ENCODE measurements at places on chromosomes 6 and 20. TPM values are rescaled to one million over a fixed set of nuclear protein-coding genes. Genes with fewer than 3 reads are reported as not detected.

Gene LTA
- 1,021 TPM for total RNA-seq

Gene OXT
- total RNA-seq, result not detected

Gene OR2B3
- not detected for total RNA-seq

Gene CAGE1
- 0.13 TPM for total RNA-seq

Gene PRPF6
- total RNA-seq, result 83.6 TPM

Gene CALHM5
- total RNA-seq, result not detected

Gene GLP1R
- not detected for total RNA-seq

Gene RIMS1
- total RNA-seq, result not detected

Gene RBL1
- 53.7 TPM for total RNA-seq

Gene NT5E
- total RNA-seq, result 12.5 TPM

DNA sequence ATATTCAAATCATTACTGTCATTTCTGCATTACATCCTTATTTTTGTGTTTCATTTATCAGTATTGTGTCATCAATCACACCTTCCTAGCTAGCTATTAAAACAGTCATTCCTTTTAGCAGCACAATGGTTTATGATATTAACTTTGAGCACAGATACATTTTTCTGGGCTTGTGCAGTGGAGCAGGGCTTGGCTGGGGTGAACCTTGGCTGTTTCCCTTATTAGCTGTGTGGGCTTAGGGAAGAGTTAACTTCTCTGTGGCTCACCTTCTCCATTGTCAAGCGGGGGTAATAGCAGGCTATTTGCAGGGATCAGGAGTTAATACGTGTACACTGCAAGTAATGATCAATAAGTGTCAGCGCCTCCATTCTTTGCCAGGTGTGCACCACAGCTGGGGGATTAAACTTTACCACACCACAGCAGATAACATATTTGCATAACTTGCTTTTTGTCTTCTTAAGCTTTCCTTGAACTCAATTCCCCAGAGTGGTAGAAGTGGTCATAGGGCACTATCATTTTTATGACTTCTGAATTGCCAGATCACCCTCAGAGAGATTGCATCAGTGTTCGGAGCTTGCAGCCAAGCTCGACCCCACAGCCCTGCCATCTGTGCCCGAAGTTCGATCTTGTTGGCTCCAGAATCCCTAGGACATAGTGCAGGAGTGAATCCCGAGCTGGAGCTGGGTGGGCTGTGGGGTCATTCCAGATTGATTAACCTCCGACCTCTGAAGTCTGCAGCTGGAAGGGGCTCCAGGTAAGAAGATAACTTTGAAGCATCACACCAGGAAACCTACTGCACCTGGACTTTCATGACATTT lies 1.5 kb upstream of the PYGB start:
- H3K27ac ChIP-seq, result peak overlapping the region; percentile 40
- H3K36me3 ChIP-seq, result peaks cover 1% of the 10 kb centered on the region
- no peak for DNase-seq
- peaks cover 7% of the 10 kb centered on the region for H3K27me3 ChIP-seq
- peaks cover 34% of the 10 kb centered on the region for H3K4me1 ChIP-seq
- peak overlapping the region; percentile 84 for H3K4me3 ChIP-seq

- peaks cover 1% of the 10 kb centered on the region for H3K27me3 ChIP-seq
- H3K36me3 ChIP-seq, result no peaks in the 10 kb centered on the region
- no peak overlapping the region for H3K4me3 ChIP-seq
- DNase-seq, result no peak
- no peaks in the 10 kb centered on the region for H3K4me1 ChIP-seq
- H3K27ac ChIP-seq, result no peak overlapping the region
Observed at GRCh38 chr6:168616816-168617765, 176.1 kb downstream of the SMOC2 start.

DNA sequence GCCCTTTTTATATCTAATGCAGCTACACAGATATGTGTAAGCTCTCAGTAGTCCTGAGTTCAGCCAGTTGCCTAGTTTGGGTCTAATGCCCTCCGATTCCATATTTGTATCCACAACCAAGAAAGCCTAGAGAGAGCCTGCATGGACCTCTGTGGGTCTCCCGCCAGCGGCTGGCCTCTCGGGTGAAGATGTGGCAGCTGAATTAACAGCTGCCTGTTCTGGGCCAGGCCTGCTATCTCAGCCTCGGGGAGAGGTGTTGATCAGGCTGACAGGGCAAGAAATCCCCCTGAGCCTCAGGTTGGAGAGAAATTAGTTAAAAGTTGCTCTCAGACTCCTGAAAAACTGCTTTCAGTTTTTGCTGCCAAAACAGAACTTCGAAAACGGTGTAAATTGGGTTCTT lies 19.8 kb downstream of the PTK7 start:
- no peak for DNase-seq
- peaks cover 18% of the 10 kb centered on the region for H3K4me1 ChIP-seq
- H3K27ac ChIP-seq, result no peak overlapping the region
- H3K4me3 ChIP-seq, result no peak overlapping the region
- peaks cover 6% of the 10 kb centered on the region for H3K27me3 ChIP-seq

DNA sequence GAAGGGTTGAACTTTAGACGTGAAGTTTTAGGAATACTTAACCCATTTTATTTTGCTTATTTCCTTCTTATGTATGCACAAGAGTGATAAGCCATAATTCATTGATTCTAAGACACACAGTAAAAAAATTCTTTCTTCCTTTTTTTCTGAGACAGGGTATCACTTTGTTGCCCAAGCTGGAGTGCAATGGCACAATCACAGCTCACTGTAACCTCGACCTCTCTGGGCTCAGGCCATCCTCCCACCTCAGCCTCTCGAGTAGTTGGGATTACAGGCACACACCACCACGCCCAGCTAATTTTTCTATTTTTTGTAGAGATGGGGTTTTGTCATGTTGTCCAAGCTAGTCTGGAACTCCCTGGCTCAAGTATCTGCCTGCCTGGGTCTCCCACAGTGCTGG lies 116.6 kb upstream of the RNF24 start:
- H3K27ac ChIP-seq, result peak overlapping the region; percentile 91
- no peak overlapping the region for H3K4me3 ChIP-seq
- peaks cover 70% of the 10 kb centered on the region for H3K4me1 ChIP-seq
- H3K36me3 ChIP-seq, result peaks cover 10% of the 10 kb centered on the region
- peaks cover 4% of the 10 kb centered on the region for H3K27me3 ChIP-seq

GRCh38 chr20:19815553-19815991 lies 57.5 kb downstream of the RIN2 start:
- DNase-seq, result no peak
- no peaks in the 10 kb centered on the region for H3K36me3 ChIP-seq
- no peak overlapping the region for H3K4me3 ChIP-seq
- no peak overlapping the region for H3K27ac ChIP-seq

DNA sequence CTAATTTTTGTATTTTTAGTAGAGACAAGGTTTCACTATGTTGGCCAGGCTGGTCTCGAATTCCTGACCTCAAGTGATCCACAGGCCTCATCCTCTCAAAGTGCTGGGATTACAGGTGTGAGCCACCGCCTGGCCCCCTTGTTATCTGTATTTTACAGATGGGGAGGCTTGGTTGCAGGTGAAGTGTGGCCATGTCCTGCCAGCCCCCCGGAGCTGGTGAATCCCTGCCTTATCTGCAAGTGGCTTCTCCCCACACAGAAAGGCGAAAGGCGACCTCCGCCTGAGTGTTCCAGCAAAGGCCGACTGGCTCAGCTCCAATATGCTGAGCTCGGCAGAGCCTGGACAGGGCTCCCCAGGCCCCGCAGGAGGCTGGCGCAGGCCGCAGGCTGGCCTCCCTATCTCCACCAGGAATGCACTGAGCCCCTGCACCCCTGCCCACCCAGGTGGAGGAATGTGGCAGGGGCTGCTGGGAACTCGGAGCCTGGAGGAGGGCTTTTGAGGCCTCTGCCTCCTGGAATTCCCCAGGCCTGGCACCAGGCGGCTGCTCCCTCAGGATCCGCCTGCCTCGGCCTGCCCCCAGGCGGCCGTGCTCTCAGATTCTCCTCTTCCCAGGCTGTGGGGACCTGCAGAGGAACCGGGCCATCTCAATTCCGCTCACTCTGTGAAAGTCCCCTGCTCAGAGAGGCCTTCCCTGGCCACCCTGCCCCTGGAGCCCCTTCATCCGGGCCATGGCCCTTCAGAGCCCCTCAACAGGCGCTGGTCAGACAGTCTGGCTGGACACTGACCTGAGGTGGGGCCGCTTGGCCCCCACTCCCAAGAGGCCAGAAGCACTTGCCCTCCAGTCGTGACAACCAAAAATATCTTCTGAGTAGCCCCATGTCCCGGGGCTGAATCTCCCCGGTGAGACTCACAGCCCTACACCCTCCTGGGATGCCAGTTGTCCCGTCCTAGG lies 9.3 kb upstream of the LAMA5 start:
- no peak overlapping the region for H3K4me3 ChIP-seq
- H3K4me1 ChIP-seq, result no peaks in the 10 kb centered on the region

DNA sequence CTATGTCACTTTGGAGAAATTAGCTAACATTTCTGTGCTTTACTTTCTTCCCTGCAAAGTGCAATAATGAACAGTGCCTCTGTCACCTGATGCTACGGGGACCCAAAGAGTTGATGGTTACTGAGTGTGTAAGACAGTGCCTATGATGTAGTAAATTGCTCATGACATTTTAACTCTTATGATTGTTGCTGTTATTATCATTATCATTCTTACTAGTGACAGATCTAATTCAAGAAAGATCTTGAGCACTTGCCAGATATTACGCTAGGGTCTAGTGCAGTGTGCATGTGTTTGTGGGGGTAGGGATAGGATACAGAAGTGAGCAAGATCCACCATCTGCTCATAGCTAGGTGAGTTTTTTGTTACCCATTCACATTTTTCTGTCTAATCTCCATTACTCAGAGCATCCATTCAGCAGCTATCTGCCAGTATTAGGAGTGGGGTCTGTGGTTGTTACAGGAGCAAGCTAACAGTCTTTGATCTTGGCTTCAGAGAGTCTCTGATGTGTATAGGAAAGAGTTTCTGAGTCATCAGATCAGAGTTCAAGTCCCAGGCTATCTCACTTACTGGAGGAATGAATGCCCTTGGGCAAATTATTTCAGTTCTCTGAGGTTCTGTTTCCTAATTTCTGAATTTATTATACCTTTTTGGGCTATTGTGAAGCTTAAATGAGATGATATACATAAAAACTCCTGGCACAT lies 33.1 kb upstream of the DAAM2 start:
- no peak overlapping the region for H3K4me3 ChIP-seq
- no peaks in the 10 kb centered on the region for H3K4me1 ChIP-seq
- H3K27me3 ChIP-seq, result peaks cover 2% of the 10 kb centered on the region
- H3K27ac ChIP-seq, result no peak overlapping the region
- H3K36me3 ChIP-seq, result no peaks in the 10 kb centered on the region

DNA sequence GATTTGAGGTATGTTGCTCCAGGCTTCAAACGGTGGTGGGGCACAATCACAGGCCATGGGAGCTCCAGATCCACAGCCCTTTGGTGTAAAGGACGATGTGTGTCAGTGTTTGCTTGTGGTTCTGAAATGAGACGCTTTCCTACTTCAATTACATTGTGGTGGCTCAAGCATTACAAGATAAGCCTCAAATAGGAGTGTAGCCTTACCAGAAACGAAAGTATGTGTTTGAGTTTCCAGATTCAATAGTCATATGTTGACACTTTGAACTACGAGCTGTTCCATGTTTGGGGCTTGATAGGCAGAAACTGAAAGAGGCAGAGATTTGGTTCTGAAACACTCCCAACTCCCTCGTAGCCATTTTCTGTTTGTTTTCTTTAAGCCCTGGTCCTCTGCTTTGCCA lies 187.1 kb downstream of the MYLK4 start:
- peaks cover 56% of the 10 kb centered on the region for H3K27me3 ChIP-seq
- DNase-seq, result peak; percentile 22
- no peaks in the 10 kb centered on the region for H3K36me3 ChIP-seq
- H3K4me1 ChIP-seq, result peaks cover 14% of the 10 kb centered on the region
- H3K27ac ChIP-seq, result no peak overlapping the region

- H3K27ac ChIP-seq, result no peak overlapping the region
- H3K4me3 ChIP-seq, result no peak overlapping the region
- no peaks in the 10 kb centered on the region for H3K4me1 ChIP-seq
- H3K27me3 ChIP-seq, result no peaks in the 10 kb centered on the region
Observed at GRCh38 chr6:164206807-164207423, 792.4 kb downstream of the QKI start.

GRCh38 chr6:28945349-28945748 lies 21.6 kb upstream of the TRIM27 start:
- DNase-seq, result no peak
- H3K4me3 ChIP-seq, result no peak overlapping the region
- peaks cover 46% of the 10 kb centered on the region for H3K4me1 ChIP-seq
- no peaks in the 10 kb centered on the region for H3K36me3 ChIP-seq
- H3K27me3 ChIP-seq, result peaks cover 10% of the 10 kb centered on the region

GRCh38 chr20:63836458-63837344 lies 5.6 kb upstream of the ZBTB46 start:
- H3K36me3 ChIP-seq, result no peaks in the 10 kb centered on the region
- H3K27me3 ChIP-seq, result peaks cover 24% of the 10 kb centered on the region
- no peak overlapping the region for H3K27ac ChIP-seq

GRCh38 chr6:75077701-75078100 lies 128.2 kb downstream of the COL12A1 start:
- no peak for DNase-seq
- H3K4me3 ChIP-seq, result no peak overlapping the region
- no peaks in the 10 kb centered on the region for H3K36me3 ChIP-seq
- no peaks in the 10 kb centered on the region for H3K27me3 ChIP-seq
- no peak overlapping the region for H3K27ac ChIP-seq
- no peaks in the 10 kb centered on the region for H3K4me1 ChIP-seq

DNA sequence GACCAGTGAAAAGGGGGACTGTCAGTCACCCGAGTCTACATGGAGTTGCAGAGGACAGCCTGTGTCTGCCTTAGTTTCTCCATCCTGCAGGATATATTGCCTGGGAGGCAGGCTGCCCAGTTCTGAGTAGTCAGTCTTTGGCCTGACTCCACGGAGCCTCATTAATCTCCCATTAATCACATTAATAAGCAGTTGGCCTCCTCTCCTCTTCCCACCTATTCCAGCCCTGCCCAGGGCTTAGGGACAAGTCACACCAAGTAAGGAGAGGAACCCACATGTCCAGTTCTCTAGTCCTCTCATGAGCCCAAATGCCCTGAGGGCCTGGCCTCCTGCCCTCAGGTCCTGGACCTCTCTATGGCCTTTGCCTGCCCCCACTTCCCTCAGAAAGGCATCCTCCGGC lies 1.3 kb upstream of the MUCL3 start:
- H3K27ac ChIP-seq, result no peak overlapping the region
- H3K4me3 ChIP-seq, result no peak overlapping the region
- no peak for DNase-seq
- no peaks in the 10 kb centered on the region for H3K4me1 ChIP-seq
- H3K27me3 ChIP-seq, result peaks cover 40% of the 10 kb centered on the region
- no peaks in the 10 kb centered on the region for H3K36me3 ChIP-seq

GRCh38 chr6:107731422-107732319 lies 92.4 kb downstream of the SCML4 start:
- peaks cover 9% of the 10 kb centered on the region for H3K36me3 ChIP-seq
- H3K27ac ChIP-seq, result peak overlapping the region; percentile 21
- H3K4me3 ChIP-seq, result peak overlapping the region; percentile 75
- H3K27me3 ChIP-seq, result peaks cover 19% of the 10 kb centered on the region
- no peak for DNase-seq

GRCh38 chr6:87825821-87826221 lies 123.8 kb upstream of the AKIRIN2 start:
- DNase-seq, result no peak
- H3K4me1 ChIP-seq, result peaks cover 15% of the 10 kb centered on the region
- no peak overlapping the region for H3K4me3 ChIP-seq
- H3K36me3 ChIP-seq, result no peaks in the 10 kb centered on the region
